ENCODE measurements at places on chromosomes 1 and 21.

DNA sequence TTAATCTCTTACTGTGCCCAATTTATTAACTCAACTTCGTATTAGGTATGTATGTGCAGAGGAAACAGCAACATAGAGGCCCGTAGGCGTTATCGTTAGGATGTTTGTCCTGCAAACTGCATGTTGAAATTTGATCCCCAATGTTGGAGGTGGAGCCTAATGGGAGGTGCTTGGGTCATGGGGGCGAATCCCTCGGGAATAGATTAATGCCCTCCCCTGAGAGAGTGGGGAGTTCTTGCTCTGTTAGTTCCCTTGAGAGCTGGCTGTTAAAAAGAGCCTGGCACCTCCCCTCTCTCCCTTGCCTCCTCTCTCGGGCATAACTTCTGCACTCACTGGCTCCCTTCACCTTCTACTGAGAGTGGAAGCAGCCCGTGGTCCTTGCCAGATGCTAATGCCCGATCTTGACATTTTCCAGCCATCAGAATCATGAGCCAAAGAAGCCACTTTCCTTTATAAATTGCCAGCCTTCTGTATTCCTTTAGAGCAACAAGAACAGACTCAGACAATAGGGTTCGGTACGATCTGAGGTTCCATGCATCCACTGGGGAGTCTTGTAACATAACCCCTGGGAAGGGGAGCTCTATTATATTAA is 149.0 kb upstream of the RAB4A start:
- DNase-seq: no peak

DNA sequence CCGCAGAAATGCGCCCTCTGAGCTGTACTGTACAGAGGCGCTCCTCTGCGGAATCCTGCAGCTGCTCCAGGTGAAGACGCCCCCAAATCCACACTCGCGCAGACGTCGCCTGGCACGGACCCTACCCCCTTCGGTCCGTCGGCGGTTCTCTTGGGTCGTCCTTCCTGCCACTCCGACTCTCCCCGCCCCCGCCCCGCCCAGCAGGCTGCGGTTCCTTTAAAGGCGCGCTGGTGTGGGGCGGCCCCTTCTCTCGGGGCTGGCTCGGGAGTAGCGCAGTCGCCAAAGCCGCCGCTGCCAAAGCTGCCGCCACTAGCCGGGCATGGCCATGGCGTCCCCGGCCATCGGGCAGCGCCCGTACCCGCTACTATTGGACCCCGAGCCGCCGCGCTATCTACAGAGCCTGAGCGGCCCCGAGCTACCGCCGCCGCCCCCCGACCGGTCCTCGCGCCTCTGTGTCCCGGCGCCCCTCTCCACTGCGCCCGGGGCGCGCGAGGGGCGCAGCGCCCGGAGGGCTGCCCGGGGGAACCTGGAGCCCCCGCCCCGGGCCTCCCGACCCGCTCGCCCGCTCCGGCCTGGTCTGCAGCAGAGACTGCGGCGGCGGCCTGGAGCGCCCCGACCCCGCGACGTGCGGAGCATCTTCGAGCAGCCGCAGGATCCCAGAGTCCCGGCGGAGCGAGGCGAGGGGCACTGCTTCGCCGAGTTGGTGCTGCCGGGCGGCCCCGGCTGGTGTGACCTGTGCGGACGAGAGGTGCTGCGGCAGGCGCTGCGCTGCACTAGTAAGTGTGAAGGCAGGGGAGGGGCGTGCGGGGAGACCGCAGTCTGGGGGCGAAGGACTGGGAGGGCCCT is at the start of gene RASSF5:
Gene RASSF5, plus strand, starts transcription at position 248 of the 846 bp plus-strand sequence. Its CDS starts 72 bp downstream, at position 320.
- DNase-seq: peak; percentile 71

- no peak for DNase-seq
Observed at GRCh38 chr1:80075351-80075750, 1068.8 kb upstream of the ADGRL4 start.

DNA sequence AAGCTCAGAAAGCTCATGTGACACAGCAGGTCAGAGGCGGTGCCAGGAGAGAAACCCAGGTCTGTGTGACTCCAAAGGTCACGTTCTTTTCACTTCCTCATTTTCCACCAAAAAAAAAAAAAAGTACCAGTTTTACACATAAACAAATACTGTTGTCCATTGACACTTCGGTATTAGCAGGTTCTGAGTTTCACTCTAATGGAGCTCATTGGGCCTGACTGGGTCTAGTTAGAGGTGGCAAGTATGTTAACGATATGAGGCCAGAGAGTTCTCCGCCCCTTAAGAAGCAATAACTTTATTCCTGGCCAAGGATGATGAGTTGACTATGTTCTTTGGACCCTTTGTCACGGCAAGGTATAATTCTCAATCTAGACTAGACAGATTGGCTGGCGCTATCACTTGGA is 30.0 kb upstream of the SDE2 start:
- no peak for DNase-seq

DNA sequence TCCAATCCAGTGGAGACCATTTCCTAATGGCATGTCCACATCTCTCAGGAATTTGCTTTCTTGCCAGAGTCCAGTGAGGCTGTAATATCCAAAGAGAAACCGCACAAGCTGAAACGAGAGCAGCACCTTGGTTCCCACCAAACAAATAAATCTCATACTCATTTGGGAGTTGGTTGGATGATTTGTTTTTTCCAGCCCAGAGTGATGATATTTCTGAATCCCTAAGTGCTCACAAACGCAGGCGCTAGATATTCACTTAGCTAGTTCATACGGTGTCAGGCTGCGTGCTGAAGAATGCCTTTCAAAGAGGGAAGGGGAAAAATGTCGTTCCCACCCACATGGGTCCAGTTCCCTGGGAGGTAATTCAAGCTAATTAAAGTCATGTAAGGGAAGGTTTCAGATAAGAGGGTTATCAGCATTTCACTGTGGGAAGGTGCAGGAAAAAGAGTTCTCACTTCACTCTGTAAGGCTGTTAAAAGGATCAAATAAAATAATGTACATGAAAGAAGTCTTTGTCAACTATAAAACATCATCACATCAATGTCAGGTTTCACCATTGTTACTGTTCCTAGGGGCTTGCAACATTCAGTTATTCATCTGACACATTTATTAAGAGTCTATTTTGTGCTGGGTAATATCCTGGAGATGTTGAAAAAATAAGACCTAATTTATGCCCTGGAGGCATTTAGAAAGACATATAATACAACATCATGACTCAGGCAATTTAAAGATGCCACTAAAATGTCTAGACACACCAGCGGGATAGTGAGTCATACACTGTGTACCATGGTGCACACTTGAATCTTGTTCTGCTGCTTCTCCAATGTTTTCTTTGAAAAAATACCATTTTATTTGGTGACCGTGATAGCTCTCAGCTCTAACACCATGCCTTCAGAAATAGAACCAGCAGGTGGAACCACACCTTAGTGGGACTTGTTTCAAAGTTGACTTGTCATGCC is 19.3 kb downstream of the DPT start:
- no peak for DNase-seq

DNA sequence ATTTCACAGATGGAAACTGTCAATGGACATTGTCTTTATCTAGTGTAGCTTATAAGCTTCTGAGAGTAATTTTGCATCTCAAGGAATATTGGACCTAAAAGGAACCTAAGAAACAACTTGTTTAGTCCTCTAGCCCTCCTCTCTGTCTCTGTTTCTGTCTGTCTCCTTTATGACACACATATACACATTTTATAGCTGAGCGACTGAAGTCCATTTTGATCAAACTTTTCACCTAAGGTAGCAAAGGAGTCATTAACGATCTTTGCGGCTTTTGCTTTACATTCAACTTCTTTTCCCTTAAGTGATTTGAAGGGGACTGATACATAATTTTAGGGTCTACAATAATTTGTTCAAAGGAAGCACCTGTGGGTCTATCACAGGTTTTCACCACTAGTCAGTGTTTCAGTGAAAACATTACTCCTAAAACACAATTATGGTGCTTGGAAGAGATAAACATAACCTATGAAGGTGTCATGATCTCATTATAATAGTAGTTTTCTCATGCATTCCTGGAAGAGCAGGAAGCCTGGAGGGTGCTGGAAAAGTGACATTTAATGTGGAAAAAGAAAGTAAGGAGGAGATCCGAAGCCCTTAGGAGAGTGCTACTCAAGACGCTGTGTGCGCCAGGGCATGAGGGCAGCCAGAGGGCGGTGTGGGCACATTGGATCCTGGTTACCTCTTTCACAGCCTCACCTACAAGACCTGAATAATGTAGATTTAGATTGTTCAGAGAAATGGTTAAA is 248.6 kb downstream of the DNM3 start:
- DNase-seq: peak; percentile 41

DNA sequence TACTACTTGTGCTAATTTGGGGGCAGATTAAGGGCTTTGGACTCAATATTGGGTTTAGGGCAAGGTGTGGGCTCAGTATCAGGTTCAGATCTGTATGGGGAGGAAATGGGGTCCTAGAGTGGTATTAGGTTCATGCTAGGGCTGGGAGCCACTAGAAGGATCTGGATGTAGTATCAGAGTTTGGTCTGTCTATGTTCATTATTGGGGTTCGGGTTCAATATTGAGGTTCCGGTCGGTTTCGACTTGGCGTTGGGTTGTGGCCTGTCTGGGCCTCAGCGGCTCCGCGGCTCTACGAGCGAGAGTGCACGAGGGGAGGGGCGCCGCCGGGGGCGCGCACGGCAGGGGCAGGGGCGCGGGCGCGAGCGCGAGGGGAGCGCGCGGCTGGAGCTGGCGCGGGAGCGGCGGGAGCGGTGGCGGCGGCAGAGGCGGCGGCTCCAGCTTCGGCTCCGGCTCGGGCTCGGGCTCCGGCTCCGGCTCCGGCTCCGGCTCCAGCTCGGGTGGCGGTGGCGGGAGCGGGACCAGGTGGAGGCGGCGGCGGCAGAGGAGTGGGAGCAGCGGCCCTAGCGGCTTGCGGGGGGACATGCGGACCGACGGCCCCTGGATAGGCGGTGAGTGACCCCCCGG is at the start of gene PTPRF:
Gene PTPRF, plus strand, starts transcription at position 401 of the 624 bp plus-strand sequence. CDS start 14,193 bp downstream, outside the sequence.
- DNase-seq: no peak

DNA sequence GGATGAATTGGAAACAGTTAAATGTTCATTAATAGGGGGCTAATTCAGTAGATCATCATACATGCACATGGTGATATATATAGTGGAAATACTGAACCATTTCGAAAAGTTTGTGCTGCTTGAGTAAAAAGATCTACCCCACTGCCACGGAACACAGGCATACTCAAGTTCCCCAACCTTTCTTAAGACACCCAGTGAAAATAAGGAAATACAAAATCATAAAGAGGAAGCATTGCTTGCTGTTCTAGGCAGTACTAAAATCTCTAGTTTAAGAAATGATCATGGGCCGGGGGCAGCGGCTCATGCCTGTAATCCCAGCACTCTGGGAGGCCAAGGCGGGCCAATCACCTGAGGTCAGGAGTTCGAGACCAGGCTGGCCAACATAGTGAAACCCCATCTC is 37.6 kb upstream of the KIRREL1 start:
- DNase-seq: no peak

DNA sequence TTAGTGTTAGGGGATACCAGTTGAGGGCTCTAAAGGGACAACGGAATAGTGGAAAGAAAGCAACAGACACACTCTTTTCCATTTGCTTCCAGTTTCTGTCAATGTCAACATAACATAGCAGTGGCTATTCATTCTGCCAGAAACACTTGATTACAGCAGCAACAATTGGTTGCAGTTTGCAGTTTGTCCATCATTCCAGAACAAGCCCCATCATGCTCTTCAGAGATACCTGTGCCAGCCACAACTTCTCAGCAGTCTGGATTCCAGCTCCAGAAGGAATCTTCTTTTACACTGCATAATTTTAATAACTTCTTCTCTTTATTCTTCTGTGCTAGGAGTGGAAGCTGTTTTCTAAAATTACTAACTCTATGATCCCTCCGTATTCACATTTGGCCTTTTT is 1521.4 kb downstream of the PLA2G4A start:
- DNase-seq: no peak

DNA sequence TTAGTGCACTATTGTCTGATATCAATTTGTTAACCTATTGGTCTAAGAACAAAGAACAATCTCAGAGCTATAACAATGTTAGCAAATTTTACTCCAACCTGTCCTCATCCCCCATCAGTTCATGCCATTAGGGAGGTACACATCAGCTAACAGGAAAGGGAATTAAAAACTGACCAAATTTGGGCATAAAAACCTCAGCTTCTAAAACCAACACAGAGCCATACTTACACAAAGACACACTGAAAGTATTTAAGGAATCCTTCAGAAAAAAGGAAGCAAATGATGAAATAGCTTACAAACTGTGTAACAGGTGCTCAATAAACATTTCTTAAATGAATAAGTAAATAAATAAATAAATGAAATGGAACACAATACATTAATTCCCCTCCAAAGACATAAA is 89.2 kb downstream of the TTLL7 start:
- DNase-seq: no peak

DNA sequence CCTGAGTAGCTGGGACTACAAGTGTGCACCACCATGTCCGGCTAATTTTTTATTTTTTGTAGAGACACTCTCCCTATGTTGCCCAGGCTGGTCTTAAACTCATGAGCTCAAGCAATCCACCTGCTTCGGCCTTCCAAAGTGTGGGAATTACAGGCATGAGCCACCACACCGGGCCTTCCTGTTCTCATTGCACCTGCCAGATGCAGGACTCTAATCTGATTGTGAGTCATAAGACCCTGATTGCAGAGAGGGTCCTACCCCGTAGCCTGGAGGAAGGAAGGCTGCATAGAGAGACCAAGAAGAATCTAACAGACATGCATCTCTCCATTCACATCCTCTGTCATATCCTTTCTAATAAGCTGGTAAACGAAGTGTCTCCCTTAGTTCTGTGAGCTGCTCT is 19.5 kb upstream of the CGN start:
- DNase-seq: no peak

DNA sequence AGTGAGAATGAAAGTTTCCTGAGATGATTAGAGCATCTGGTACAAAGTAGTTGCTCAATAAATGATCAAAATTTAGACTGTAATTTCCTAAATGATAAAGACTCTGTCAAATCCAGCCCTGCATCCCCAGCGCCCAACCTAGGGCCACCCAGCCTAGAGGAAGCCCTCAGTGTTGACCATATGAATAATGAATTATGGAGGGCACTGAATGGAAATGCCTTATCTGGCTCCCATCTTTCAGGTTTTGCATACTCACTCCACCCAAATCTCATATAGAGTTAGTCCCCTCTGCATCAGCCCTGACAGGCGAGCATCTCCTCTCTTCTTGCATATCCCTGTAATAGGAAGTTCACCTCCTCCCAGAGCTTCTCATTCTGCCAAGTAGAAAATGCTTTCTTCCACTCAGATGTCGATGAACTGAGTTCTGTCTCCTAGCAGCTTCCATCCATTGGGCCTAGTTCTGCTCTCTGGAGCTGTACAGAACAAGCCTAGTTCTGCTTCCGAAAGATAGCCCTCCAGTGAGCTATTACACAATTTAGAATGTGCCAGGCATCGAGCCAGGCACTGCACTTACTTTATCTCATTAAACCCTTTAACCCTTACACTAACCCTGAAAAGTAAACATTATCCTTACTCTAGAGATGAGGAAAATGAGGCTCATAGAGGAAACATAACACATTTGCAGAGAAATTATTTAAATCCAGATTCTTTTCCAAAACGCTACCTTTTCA is 20.9 kb downstream of the COA7 start:
- DNase-seq: no peak

DNA sequence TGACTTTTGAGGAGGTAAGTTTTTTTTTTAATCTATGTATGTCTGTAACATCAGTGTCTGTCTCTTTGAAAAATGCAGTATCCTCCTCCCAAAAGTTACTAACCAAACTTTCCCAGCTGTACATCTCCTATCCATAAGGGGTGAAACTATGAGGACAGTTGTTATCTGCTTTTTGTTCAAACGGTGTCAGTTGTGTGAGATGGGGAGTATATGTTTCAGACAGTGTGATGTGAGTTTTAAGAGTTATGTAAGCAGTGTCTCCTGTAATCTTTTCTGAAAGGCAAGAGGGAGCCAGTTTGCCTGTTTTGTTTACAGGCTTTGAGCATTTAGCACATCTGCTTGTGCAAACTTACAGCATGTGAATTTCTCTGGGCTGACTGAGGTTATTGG is 34.8 kb upstream of the CACYBP start:
- no peak for DNase-seq
